ENCODE measurements at places on chromosomes 5 and 9.

DNA sequence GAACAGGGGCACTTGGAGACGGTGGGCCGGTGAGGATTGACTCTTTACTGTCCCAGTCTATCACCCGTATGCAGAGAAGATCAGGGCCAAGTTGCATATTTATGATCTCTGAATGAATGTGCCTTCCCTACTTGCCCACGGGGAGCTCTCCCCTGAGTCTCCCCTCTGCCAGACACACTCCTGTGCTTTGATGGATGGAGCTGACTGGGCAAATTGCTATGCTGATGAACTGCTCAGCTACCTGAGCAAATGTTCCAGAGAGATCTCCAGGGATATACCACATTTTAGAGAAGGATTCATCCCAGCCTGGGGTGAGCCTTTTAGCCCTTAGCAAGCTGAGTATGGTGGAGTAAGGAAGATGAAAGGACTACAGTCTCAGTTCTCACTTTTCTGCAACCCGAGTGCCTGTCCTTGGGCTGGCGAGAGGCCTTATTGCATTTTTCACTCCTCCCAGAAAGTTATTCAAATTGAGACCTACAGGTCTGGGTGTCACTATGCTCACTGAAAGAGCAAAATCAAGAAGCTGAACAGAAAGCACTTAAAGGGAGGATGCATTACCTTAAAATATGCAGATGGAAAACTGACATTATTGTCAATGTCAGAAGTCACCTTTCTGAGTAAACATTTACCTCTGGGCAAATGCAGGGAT is 526.7 kb upstream of the WWC1 start:
- DNase-seq: no peak

GRCh38 chr9:124320062-124320973 is 62.6 kb downstream of the NEK6 start:
- peak; percentile 17 for DNase-seq

DNA sequence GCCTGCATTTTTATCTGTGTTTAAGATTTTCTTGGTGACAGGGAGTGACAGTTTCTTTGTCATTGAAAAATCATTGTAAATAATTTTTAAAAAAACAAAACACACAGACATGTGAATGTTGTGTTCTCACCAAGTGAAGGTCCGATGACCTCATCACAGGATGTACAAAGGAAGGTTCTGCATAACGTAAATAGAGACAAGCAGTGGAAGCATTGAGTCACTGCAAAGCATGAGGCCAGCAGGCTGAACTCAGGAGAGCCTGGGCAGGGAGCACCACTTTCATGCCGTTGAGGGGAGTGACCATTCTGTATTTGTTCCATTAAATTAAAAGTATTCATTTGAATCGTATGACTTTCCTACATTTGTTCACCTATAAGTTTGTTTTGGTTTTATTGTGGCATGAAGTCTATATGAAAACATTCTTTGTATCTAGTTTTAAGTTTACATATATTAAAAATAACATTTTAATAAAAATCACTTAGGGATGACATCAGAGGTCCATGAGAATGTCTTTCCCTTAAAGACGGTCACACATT is 70.4 kb upstream of the TLE1 start:
- DNase-seq: no peak

DNA sequence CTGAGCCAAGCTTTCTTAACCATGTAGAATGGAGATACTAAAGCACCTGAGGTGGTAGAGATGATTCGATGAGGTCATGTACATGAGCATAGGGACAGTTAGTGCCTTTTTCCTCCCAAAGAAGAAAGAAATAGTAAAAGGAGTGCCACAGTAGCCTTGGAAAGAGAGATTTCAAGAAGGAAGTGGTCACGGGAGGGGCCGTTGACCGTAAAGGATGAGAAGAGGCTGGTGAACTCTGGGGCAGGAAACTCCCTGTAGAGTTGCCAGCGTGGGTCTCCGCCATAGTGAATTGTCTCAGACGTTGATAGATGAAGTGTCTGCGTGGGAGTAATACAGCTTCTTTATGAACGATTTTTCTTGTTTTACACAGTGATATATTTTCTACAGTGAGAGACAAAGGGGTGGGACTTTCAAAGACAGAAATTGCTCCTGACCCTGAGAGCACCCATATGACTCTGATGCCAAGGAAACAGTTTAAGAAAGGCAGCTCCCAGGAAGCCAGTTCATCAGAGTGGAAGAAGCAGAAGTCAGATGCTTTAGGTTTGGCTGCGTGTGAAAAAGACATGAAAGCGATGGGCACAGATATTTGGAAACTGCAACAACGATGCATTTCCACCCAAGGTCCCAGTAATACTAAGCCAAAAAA is 41.3 kb downstream of the UGCG start:
- DNase-seq: peak; percentile 7

- DNase-seq: no peak
These were observed 91.2 kb downstream of the ZNF474 start for GRCh38 chr5:122220511-122220910.

DNA sequence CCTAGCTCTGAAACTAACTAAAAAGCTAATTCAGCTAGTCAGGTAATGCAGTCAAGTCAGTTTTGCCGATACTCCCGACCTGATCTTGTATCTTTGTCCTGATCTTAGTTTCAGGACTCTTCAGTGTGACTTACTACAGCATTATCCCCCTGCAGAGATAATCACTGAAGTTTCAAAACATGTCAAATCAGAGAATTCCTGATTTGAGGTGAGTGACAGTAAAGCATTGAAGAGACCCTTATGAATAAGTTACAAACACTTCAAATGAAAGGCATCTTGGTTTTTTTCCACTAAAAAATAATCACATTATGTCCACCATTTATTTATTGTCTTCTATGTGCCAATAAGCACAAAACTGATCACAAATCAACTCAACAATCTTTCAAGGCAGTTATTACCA is 47.6 kb downstream of the BAAT start:
- DNase-seq: no peak

- no peak for DNase-seq
These were observed 176.5 kb downstream of the CDK5RAP2 start for GRCh38 chr9:120403543-120403856.

DNA sequence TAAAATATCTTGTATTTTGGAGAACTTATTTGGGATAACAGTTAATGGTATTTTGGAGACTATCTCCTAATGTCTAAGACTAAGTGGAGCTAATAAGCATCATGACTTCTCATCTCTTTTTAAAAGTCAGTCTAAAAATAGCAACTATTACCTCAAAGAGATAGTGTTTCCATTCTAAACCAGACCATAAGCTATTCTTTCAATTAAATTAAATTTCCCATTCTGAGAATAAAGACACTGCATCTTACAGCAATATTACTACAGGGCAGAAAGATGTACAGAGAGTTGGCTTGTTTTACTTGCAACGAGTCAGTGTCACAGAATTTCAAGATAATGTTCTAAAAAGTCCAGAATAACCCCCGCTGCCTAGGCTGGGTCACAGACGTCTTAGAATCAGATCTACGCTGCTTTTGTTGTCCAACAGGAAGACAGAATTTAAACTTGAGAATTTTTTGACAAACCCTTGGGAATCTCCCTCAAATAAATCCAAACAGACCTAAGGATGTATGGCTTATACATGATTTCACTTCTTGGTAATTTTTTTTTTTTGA is 98.9 kb downstream of the USP20 start:
- DNase-seq: no peak

DNA sequence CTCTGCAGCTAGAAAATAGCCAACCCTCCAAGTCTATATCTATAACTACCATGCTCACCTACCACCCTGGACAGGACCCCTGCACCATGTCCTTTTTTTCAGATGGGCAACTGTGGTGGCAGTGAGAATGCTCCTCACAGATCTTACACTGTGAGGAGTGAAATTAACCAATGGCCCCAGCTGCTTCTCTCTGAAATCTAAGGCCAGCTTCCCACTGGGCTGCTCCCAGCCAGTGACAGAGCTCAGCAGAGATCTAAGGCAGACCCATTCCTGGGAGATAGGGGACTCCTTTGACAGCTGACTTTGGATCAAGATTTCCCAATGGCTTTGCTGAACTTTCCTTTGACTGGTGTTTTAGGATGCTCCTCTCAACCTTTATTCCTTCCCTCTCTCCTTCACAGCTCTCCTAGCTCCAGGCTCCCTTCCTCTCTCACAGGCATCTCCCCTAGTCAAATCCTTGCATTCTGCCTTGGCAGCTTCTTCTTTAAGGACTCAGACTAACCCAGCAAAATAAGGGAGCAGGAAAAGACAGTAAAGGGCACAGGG is 1.6 kb upstream of the ARAP3 start:
- no peak for DNase-seq

GRCh38 chr9:137279741-137280473 is 2.4 kb downstream of the TOR4A start:
- DNase-seq: no peak

DNA sequence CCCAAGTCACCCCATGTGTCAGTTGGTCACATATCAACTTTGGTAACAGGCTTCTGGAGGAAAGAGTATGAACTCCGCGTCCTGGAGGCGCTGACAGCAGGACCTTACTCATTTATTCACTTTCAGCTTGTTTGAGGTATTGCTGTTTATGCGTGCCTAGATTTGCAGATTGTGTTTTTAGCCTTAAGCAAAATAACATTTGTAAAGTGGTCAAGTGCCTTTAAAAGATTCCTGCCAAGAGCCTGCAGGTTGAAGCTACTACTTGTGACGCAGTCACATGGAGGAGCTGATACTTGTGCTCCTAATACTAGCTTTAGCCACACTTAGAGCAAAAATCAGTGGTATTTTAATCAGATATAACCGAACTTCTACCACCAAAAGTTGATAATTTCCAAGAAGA is 351.3 kb downstream of the ADGRV1 start:
- no peak for DNase-seq

DNA sequence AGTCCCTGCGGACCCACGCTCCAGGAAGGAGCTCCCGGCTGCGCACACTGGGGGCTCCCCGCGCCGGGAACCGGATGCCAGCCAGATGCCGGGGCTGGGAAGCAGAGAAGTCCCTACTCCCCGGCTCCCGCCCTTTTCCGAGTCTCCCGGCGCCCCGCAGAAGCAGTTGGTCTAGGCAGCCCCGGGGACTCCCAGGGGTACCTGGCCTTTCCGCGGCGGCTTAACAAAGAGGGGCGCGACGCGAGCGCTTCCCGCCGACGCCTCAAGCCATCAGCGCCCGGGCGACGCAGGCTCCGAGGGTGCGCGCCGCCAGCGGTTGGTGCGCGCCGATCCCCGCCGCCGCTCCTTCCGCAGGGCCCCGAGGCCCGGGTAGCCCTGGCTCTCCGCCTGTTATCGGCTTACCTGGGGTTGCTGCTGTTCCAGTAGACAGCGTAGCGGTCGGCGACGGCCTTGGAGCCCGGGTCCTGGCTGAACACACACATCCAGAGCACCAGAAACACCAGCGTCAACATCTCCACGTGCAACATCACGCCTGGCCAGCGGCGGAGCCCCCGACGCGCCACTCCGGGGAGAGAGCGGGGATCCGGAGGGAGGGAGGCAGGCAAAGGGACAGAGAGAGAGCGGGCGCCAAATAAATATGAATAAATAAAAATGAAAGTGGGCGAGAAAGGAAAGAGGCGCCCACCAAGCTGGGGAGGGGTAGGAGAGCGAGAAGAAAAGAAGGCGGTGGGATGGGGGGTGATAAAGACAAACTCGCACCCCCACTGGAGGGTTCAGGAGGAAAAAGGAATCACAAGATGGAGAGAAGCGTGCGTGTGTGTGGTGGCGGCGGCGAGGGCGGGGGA is 428 bp downstream of the EFNA5 start:
- no peak for DNase-seq

DNA sequence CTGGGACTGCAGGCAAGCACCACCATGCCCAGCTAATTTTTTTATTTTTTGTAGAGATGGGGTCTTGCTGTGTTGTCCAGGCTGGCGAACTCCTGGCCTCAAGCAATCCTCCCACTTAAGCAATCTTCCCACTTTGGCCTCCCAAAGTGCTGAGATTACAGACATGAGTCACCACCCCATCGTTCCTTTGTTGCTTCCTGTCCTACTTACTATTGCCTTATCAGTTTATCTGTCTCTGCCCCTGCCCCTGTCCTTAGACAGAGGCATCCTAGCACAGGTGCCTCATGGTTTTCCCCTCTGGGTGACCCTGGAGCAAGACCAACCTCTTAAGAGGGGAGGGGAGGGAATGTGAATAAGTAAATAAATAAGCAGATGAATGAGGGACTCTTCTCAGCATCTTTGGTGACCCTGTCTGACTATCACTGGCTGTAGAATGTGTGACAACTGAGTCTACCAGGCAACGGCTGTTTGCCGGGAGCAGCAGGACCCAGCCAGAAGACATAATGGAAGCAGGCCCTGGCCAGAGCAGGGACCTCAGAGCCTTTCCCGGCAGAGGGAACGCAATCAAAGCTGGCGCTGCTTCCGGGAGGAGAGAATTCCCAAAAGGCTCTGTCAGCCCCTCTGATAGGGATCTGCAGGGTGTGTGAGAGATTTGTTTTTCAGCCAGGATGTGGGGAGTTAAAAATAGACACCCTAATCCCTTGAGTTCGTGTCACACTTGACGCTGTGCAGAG is 43.8 kb upstream of the DAB2IP start:
- DNase-seq: no peak

All from stimulated activated CD4-positive, alpha-beta T cell treated with anti-CD3 and anti-CD28 coated beads, Interleukin-15, amount 100 ng/mL, for 1 hour (primary cell).